ENCODE measurements at places on chromosomes 7 and 10.
A peak's percentile ranks its signal among the peaks of the same experiment; 100 is the strongest.

DNA sequence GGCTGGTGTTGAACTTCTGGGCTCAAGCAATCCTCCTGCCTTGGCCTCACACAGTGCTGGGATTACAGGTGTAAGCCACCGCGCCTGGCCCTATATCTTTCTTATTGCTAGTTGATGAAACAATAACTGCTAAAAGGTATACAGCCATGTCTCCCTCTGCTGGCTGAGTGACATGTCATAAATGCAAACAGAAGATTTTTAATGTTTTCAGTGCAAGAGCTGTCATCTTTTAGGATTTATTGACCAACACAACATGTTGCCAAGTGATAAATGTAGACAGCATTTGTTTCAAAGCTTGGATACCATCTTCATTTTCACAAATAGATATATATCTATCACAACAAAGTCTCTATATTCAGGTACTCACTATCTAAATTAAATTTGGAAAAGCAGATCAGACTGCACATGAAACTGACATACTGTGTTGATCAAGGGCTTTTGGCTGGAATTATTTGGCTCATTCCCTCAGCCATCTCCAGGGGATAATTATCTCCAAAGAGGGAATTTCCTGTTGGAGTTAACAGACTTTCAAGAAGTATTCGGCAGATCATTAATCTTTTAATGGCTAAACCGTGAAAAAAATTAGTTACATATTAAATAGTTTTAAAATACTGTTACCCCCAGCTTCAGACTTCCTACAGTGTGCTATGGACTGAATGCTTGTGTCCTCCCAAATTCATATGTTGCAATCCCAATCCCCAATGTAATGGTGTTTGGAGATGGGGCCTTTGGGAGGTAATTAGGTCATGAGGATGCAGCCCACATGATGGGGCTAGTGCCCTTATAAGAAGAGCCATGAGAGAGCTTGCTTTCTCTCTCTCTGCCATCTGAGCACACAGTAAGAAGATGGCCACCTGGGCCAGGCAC lies 41.3 kb upstream of the SRPK2 start:
- DNase-seq, result peak; percentile 59

DNA sequence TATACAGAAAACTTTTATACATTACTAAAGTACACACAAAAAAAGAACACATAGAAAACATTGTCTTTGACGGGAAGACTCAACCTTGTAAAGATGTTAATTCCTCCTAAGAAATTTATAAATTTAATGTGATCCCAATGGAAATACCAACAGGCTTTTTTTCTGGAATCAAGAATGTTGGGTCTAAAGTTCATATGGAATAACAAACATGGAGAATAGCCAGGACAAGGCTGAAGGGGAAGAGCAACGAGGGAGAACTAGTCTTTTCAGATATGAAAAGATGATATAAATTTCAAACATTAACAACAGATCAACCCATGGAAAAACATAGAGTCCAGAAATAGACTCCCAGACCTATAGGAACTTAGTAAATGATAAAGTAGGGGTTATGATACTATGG lies 19.8 kb downstream of the HIPK2 start:
- no peak for DNase-seq

GRCh38 chr10:47452495-47453140 lies 31.3 kb downstream of the ANXA8 start:
- no peak for DNase-seq

GRCh38 chr7:34249192-34249591 lies 343.9 kb downstream of the BMPER start:
- DNase-seq, result no peak

- DNase-seq, result no peak
Observed at GRCh38 chr10:70803775-70804420, 11.8 kb upstream of the SGPL1 start.

DNA sequence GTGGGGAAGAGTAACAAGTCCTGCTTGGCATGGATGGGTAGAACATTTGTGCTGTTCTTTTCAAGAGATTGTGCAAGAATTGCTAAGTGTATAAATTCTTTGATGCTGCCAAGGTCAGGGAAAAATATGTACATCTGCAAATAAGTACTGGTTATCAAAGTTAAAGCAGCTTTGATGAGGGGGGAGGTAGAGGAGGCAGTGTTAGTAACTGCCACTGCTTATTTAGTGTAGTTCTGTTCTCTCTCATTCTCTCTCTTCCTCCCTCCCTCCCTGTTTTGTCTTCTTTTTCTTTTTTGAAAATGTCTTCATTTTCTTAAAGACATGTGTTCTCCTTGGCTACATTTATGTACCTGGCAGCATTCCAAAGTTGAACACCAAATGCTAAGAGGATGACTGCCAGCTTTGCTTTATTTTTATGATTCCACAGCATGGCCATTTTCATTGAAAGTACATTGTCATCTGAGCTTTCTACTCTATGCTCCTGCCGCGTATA lies 18.6 kb downstream of the CACNB2 start:
- no peak for DNase-seq

All from ELR (cell line).